ENCODE measurements at places on chromosomes 2 and 18. TPM values are rescaled to one million over a fixed set of nuclear protein-coding genes. Genes with fewer than 3 reads are reported as not detected.

DNA sequence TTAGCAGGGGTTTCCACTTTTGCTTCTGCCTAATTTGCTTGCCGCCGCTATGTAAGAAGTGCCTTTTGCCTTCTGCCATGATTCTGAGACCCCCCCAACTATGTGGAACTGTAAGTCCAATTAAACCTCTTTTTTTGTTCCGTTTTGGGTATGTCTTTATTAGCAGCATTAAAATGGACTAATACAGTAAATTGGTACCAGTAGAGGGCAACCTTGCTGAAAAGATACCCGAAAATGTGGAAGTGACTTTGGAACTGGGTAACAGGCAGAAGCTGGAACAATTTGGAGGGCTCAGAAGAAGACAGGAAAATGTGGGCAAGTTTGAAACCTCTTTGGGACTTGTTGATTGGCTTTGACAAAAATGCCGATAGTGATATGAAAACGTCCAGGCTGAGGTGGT is 216.1 kb upstream of the FSIP2 start:
- H3K36me3 ChIP-seq = no peaks in the 10 kb centered on the region
- no peak for DNase-seq
- H3K27ac ChIP-seq = no peak overlapping the region
- no peak overlapping the region for H3K4me3 ChIP-seq

GRCh38 chr2:4465671-4466070 is 762.3 kb downstream of the DCDC2C start:
- no peak overlapping the region for H3K27ac ChIP-seq
- no peaks in the 10 kb centered on the region for H3K36me3 ChIP-seq
- H3K4me1 ChIP-seq = no peaks in the 10 kb centered on the region
- DNase-seq = peak; percentile 17
- H3K4me3 ChIP-seq = no peak overlapping the region

GRCh38 chr2:237708491-237708890 is 81.1 kb downstream of the LRRFIP1 start:
- peaks cover 53% of the 10 kb centered on the region for H3K36me3 ChIP-seq
- H3K4me3 ChIP-seq = no peak overlapping the region
- no peaks in the 10 kb centered on the region for H3K27me3 ChIP-seq
- no peak overlapping the region for H3K27ac ChIP-seq

DNA sequence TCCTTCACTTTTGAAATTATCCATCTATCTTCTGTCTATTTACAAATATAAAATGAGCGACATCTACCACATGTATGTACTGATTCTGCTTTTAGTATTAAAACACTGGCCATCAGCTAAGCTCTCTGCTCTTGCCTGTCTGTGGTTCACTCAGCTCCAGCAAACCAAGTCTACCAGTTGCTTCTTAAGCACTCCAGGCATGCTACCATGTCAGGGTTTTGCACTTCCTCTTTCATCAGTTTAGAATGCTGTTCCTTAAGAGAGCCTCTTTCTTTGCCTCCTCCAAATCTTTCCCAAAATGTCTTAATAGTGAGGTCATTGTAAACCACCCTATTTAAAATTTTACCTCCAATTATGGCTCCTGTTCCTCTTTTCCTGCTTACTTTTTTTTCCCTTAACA is 59.5 kb downstream of the SCN3A start:
- no peaks in the 10 kb centered on the region for H3K36me3 ChIP-seq
- no peak overlapping the region for H3K4me3 ChIP-seq
- DNase-seq = no peak
- no peaks in the 10 kb centered on the region for H3K4me1 ChIP-seq
- H3K27ac ChIP-seq = no peak overlapping the region
- H3K27me3 ChIP-seq = peaks cover 77% of the 10 kb centered on the region

Gene ACTR1B
- 63.7 TPM for total RNA-seq

Gene FAM110C
- 8.3 TPM for total RNA-seq

DNA sequence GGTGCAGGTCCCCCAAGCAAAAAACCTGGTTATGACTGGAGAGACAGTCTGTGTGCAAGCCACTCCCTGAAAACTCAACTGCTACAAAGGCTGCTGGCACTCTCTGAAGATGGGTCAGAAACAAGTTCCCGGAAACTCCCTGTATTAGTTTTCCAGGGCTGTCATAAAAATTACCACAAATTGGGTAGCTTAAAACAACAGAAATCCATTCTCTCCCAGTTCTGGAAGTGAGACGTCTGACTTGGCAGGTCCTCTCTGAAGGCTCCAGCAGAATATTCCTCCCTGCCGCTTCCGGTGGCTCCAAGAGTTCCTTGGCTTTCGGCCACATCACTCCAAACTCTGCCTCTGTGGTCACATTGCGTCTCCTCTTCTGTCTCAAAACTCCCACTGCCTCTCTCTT is 30.1 kb upstream of the SERPINE2 start:
- DNase-seq = no peak
- H3K36me3 ChIP-seq = no peaks in the 10 kb centered on the region
- no peak overlapping the region for H3K4me3 ChIP-seq
- no peaks in the 10 kb centered on the region for H3K27me3 ChIP-seq
- no peaks in the 10 kb centered on the region for H3K4me1 ChIP-seq

- peaks cover 19% of the 10 kb centered on the region for H3K27me3 ChIP-seq
- peaks cover 6% of the 10 kb centered on the region for H3K4me1 ChIP-seq
- no peak overlapping the region for H3K4me3 ChIP-seq
- no peak overlapping the region for H3K27ac ChIP-seq
- no peaks in the 10 kb centered on the region for H3K36me3 ChIP-seq
- DNase-seq = no peak
Observed at GRCh38 chr2:218813771-218814460, 17.7 kb downstream of the PRKAG3 start.

DNA sequence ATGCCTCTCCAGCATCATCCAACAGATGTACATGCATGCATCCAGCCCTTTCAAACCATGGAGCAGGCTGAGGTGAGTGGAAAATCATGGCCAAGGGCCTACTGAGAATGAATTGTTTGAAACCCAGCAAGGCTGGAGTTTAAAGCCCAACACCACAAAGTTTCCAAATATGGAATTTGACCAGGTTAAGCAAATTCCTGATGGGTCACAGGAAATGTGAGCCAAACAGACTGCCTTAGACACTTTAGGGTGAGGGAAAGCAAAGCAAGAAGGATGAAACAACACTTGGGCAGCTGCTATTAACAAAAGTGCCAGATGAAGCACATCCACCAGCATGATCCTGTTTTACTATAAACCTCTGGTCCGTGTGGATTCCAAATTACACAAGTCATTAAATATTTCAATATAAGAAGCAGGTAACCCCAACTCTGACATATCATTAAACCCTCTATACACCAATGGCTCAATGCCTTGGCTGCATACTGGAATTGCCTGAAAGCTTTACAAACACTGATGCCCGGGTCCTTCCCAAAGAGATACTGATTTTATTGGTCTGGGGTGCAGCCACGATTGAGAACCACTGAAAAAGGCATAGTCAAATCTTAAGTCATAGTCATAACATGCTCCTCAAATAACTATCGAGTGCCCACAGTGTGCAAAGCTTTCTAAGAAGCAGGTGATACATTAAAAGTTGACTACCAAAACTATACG is 9.1 kb downstream of the KLF7 start:
- H3K27me3 ChIP-seq = no peaks in the 10 kb centered on the region
- no peak overlapping the region for H3K4me3 ChIP-seq
- peaks cover 12% of the 10 kb centered on the region for H3K36me3 ChIP-seq
- H3K4me1 ChIP-seq = peaks cover 66% of the 10 kb centered on the region
- no peak overlapping the region for H3K27ac ChIP-seq
- DNase-seq = no peak

- peak; percentile 60 for DNase-seq
- no peaks in the 10 kb centered on the region for H3K36me3 ChIP-seq
- H3K4me3 ChIP-seq = peak overlapping the region; percentile 57
- H3K4me1 ChIP-seq = peaks cover 57% of the 10 kb centered on the region
- peak overlapping the region; percentile 86 for H3K27ac ChIP-seq
Observed at GRCh38 chr2:110101901-110102803, 13.5 kb downstream of the MALL start.

GRCh38 chr18:22683196-22683676 is 249.9 kb upstream of the RBBP8 start:
- H3K4me3 ChIP-seq = no peak overlapping the region
- no peak overlapping the region for H3K27ac ChIP-seq
- peaks cover 9% of the 10 kb centered on the region for H3K4me1 ChIP-seq
